Activated naive CD8-positive, alpha-beta T cell treated with anti-CD3 and anti-CD28 coated beads, Interleukin-2, amount 50 U/mL, for 16 hours (primary cell): ENCODE measurements at places on chromosomes 4 and X.

GRCh38 chrX:3232262-3232923, 114.1 kb downstream of the MXRA5 start:
- DNase-seq, result no peak

DNA sequence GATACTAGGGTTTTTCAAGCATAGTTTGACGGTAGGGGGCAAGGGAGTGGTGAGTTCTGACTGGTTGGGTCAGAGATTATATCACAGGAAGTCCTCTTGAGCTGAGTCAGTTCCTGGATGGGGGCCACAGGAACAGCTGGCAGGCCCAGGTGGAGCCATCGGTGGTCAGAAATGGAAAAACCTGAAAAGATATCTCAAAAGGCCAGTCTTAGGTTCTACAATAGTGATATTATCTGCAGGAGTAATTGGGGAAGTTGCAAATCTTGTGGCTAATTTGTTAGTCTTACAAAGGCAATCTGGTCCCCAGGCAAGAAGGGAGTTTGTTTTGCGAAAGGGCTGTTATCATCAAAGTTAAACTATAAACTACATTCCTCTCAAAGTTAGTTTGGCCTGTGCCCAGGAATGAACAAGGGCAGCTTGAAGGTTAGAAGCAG, 159.3 kb downstream of the PTCHD1 start:
- no peak for DNase-seq

DNA sequence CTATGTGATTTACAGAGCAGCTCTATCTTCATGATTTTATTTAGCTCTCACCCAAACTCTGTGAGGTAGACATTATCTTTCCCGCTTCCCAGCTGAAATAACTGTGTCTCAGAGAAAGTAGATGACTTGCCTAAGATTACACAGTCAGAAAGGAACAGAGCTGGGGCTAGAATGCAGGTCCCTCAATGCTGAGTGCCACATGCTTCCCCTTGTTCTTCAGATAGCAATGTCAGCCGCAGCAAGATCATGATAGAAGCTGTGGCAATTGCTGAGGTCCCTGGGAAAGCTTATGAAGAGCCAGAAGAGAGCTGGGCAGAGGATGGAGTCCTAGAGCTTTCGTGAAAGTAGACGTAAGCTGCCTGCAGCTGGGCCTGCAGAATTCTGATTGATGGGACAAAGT, 11.1 kb upstream of the GABRE start:
- no peak for DNase-seq

DNA sequence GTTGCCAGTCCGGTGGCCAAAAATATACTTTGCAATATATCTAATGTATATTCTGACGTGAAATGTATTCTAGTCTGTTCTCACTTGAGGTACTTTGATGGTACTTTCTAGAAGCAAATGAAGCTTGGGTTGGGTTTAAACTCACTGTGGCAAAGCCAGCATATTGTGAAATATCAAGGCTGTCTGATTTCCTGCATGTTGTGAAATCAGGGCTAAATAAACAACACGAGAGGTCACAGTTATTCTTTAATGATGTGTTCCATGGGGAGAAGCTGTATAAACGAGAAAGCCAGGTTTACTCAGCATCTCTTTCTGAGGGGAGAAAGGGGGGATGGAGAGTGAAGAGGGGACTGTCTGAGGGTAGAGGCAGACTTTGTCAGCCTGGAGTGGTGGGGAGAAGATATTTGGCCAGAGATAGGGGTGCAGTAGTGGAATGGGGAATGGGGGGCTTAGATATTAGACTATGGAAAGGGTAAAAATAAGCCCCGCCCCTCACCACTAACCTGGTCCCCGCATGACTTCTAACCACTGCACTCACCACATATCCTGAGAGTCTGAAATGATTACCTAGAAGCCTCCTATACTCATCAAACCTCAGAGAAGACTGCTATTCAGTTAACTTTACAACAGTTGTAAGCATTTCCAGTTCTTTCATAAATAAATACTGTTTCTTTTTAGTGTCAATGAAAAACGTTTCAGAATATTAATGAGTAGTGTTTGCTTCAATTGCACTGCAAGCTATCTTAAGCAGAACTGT, 5.9 kb upstream of the SCARB2 start:
- no peak for DNase-seq

DNA sequence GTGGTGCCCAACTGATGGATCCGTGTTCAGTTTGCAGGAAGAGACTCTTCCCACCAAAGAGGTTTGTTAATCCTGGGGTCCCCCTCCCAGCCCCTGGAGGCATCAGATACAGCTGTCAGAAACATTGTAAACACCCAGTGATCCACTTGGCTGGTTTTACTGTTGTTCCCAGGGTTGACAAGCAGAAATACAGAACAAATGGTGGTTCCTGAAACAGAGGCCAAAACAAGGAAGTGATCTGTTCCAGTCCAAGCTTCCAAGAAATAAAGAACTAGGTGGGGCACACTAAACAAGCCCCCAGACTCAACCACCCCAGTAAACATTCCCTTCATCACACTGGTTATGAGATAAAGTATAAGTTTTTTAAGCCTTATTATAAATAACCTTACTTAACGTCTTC, 1.4 kb downstream of the TMLHE start:
- no peak for DNase-seq

DNA sequence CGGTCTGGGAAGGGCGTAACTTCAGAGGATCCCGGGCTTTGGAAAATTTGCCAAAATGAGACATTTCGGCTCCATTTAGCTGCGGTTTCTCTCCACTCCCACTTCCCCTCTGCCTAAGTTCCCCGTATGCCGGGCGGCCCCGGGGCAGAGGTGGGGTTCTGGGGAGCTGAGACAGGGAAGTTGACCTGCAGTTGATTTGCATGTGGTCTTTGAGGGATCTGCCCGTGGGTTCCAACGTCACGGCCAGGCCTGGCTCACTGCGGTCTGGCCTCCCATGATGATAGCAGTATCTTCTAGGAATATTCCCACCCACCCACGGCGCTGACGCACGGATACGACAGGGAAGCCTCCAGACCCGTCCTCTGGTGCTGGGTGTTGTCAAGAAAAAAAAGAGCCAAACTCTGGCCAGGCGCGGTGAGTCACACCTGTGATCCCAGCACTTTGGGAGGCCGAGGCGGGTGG, 27.3 kb upstream of the CRLF2 start:
- DNase-seq, result no peak

DNA sequence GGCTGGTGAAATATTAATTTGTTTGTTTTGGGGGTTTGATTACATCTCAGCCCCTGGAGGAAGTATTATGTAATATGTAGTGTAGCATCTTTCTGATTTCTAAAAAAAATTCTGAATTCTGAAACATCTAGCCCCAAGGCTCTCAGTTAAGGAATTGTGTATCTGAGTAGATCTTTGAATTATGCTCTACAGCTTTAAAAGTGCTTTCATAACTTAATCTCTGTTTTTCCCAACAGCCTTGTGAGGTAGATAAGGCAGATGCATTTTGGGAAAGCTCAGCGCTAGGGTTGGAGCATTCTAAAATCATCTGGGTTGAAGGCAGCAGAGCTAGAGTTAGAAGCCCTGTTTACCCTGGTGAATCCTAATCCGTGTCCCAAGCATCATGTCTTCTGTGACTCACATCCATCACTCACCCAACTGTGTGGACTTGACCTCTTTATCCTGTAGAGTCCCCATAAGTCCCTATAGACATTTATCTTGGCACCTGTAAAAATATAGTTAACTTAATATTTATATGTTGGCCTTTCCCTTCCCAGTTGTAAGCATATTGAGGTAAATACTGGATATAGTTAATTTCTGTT, 49.8 kb downstream of the FNIP2 start:
- DNase-seq, result no peak

- DNase-seq, result no peak
Measured at GRCh38 chrX:124217304-124218251, 114.9 kb upstream of the TEX13D start.

DNA sequence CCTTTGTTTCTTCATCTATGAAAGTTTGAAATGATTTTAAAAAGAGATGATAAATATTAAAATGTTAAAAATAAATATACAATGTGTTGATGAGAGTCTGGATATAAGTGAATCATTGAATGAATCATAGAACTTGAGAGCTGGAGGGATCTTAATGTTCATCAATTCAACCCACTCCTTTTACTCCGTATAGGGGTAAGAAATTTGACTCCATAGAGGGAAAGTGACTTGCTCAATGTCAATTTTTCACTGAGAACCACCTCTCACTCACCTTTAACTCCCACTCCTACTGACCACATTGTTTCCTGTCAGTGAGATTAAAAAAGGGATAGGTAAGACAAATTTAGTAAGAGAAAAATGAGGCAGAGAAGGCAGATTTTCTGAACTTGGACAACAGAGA, 557.2 kb upstream of the GRIA3 start:
- no peak for DNase-seq

GRCh38 chr4:41613821-41614220, 75.9 kb downstream of the LIMCH1 start:
- DNase-seq, result no peak

DNA sequence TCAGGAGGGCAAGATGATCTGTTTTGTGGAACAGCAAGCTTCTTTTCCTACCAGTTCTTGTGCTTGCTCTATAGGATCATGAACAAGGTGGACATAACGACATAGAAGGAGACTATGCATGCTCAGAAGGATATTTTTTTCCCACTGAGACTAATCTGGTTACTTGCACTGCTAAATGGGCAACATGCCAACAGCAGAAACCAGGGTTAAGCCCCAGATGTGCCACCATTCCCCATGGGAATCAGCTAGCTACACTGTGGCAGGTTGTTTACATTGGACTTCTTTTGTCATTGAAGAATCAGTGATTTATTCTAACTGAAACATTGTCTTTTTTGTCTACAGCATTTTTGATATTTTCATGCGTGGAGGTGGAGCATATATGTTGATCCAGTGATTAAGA, 165.6 kb downstream of the C4orf33 start:
- DNase-seq, result no peak

DNA sequence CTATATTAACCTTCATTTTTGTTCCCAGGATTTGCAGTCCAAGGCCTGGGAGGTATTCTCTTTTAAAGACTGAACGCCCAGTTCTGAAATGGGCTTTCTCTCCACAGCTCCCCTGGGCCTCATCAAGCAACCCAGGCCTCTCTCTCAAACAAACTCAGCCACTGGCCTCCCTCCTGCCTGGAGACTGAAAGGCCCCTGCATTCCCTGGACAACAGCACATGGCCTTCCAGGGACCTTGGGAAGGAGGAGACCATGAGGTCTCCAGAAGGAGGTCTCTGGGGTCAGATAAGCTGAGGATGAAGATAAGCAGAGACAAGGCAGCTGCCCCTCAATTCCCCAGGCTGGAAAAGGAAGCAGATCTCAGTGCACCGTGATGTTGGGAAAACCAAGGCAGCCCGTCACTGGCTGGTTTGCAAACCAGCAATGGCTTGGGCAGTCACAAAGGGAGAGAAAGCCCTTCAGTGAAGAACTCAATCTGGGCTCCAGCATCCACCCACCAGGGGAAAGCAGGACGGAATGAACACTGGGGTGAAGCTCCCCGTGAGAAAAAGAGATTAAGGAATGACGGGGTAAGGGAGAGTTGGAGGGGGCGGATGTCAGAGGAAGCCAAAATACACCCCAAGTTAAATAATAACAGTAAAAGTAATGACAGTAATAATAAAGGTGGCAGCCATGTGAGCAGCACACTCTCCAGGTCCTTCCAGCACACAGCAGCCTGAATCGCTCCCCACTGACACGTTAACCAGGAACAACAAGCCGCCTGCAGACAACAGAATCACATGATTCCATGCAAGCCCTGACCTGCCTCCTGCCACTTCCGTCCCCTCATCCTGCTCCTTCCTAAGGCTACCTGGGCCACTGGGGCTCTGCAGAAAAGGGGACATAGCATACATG, 22.3 kb downstream of the AMOT start:
- no peak for DNase-seq

DNA sequence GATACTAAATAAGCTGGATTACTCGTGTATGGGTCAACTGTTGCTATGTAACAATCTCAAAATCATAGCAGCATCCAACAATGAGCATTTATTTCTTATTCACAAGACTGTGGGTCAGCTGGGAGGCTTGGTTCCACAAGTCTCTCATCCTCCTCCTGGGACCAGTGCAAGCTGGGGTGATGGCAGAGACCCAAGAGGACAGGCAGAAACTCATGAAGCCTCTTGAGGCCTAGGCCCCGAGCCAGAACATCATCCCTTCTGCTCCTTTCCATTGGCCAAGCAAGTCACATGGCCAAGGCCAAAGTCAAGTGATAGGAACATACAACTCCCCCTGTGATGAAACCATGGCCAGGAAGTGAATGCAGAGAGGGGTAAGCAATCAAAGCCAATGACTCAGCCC, 422.1 kb downstream of the BCOR start:
- DNase-seq, result no peak

DNA sequence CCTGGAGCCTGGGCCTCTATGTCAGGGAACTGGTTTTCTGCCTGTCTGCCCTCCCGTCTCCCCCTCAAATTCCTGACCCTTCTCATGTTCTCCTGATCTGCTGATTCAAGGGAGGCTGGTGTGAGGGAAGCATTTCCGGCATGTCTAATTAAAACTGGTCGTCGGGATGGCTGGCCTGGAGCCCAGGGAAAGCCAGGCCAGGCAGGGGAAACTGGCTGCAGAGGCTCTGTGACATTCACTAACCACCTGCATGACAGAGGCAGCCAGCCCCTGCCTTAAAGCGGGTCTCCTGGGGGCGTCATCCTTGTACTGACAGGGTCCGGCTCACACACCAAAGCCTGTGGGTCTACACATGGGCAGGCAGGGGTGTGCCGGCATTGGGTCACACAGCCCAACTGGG, 35.2 kb downstream of the ABLIM2 start:
- DNase-seq, result no peak
